Anterior cingulate cortex (tissue), 58 donors: ENCODE measurements at places on chromosomes 12 and 14.

GRCh38 chr14:32567543-32568384 is 238.7 kb downstream of the AKAP6 start:
- DNase-seq: no peak

DNA sequence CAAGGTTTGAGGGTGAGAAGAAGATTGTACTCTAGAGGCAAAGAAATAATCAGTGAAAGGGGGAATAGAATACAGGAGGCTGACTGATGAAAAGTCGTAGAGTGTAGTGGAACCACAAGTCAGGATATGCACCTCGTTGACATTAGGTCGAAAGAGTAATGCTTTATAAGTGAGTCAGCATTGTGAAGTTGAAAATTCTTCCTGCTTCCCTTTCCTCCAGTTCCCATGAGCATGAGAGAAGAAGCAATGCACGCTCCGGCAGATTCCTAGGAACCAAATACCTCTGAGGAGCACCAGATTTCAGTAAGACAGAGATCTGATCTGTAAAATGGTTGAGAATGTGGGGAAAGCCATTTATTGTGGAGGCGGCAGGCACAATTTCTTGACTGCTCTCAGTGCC is 16.5 kb downstream of the CCER1 start:
- no peak for DNase-seq

- no peak for DNase-seq
These were observed 10.4 kb downstream of the ATG2B start for GRCh38 chr14:96352708-96353107.

- DNase-seq: no peak
These were observed 125.0 kb upstream of the DYRK2 start for GRCh38 chr12:67523538-67523937.

DNA sequence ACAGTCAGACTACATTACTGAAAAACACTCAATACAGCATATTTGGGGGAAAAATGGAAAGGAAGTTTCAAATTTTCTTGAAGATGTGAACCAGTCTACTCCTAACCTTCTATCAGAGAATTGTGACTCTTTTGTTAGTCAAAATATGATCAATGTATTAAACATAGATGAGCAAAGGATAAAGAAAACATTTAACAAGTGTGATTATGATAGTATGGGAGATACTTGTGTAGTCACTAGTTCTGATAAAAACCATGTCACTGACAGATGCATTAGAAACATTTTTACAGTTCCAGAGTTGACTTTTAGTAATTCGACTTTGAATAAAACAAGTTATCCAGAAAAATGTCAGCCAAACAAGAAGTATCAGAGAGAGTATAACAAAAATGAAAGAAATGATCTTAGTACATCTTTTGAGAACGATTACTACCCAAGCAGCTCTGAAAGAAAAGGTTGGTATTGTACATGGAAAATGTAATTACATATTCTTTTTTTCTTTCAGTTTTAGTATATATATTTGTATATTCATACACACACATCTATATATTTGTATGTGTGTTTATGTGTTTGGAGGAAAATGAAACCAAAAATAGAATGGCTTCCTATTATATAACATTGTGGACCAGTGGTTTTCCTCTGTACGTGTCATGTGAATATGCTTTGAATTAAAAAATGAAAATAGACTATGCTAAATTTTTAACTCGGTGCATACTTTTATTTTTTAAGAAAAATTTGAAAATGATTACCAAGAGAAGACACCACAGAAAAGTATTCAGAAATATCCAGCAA is 63.3 kb upstream of the ABCD2 start:
- no peak for DNase-seq

DNA sequence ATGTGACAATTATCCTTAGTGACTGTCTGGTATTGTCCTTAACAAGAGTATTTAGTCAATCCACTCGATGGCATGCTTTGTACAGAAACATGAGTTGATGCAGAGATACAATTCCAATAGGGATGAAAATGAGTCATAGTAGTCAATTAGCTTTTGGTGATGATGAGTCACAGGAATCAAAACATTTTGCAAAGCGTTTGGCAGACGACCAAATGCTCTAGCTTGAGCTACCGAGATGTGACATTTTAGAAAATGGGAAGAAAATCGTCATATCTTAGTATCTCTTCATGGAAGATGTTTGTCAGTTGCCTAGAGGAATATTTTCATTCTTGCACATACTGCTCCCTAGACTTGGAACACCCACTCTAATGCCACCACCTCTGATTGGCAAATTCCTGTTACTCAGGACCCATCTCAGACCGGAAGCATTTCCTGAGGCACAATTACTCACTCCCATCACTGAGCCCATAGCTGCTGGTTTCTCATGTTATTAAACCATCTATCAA is 95.0 kb downstream of the LMNTD1 start:
- DNase-seq: peak; percentile 5

DNA sequence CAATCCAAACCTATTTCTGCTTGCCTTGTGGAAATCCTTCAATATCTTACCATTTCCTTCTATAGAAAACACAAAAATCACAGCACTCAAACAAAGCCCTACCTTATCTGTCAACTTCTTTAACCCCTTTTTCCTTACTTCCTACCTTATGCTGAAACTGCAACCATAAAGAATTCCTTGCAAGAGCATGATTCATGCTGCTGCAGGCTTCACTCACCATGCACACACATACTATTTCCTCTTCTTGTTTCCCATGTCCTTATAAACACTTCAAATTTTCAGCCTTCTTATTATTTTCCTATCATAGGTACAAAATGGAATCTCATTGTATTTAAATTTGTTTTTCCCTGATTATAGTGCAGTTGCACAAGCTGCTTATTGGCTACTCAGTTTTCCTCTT is 23.3 kb downstream of the LMNTD1 start:
- DNase-seq: no peak

DNA sequence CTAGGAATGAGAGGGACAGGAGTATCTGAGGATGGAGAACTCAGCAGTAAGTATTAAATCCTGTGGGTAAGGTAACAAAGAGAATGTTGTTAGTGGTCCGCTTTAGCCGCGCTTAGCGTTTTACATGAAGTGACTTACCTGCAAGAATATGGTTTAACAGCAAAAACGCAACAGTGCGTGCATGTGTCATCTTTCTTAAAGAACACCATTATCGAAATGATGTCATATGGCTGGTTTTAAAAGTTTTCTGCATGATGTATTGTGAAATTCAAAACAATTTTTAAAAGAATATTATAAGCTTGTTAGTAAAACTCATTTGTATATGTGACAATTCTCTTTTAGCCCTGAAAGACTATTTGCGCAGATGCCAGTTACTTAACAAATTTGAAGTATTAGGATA is 1.7 kb downstream of the LEMD3 start:
- no peak for DNase-seq

DNA sequence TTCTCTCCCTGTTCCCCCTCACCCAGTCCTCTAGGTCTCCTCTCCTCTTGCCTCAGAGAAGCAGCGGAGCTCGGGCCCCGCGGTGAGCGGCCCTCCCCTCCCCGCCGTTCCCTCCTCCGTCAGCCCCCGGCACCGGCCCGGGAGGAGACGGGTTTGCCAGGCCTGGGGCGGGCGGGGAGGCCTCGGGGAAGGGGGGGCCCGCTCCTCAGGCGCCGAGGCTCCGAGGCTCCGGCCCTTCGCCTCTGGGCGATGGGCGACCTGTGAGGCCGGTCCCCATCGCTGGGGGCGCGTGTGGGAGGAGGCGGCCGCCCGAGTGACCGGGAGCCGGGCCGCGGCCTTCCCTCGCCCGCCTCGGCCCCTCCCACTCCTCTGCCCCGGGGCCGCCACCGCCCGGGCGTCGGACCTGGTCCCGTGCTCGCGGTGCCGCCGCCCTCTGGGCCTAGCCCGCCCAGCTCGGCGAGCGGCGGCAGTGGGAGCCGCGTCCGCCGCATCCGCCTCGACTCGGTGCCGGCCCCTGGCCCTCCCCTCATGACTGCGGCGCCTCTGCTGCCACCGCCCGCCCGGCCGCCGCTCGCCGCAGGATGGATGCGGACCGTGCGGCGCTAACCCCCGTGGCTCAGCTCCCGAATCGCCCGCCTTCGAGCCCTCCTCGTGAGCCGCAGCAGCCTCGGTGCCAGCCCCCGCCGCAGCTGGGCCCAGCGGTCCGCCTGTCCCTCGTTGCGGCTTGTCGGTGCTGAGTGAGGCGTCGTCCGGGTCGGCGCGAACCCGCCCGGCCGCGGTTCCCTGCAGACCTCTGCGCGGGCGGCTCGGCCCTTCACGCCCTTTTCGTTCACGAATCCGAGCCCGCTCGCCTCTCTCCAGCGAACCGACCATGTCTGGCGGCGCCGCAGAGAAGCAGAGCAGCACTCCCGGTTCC is 574 bp downstream of the WNK1 start:
- no peak for DNase-seq

DNA sequence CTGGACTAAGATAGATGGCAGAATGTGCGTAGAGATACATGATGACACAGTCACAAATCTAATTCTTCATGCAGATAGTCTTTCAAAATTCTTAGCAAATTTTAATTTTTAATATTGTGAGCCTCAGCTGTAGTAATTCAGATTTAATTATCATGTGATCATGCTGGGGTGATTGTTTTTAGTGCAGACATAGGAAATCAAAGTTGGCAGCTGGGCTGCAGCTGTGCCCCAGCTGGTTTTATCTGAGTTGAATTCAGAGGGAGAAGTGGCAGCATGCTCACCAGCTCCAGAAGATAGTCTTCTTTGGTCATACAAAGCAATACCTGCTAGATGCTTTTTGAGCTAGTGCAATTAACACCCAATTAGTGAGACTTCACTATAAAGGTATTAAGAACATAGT is 292.9 kb downstream of the RAD51B start:
- no peak for DNase-seq

DNA sequence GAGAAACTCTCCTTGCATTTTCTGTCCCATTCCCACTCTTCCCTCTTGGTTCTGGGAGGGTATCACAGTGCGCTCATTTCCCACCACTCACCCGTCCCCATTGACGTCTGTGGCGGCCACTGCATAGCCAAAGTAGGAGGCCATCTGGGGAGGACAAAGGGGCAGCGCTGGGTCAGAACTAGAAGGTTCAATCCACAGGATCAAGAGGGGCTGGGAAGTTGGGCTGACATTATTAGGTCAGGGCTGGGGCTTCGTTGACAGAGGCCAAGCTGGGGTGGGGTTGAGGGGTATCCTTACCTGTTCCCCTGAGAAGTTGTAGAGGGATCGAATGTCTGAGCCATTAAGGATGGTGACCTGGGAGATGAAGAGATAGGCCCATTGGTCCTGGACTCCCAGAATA is 13.5 kb downstream of the ITGA5 start:
- no peak for DNase-seq

GRCh38 chr12:79155683-79156082 is 291.1 kb downstream of the SYT1 start:
- DNase-seq: no peak
